ENCODE measurements at places on chromosomes 1 and 21.

DNA sequence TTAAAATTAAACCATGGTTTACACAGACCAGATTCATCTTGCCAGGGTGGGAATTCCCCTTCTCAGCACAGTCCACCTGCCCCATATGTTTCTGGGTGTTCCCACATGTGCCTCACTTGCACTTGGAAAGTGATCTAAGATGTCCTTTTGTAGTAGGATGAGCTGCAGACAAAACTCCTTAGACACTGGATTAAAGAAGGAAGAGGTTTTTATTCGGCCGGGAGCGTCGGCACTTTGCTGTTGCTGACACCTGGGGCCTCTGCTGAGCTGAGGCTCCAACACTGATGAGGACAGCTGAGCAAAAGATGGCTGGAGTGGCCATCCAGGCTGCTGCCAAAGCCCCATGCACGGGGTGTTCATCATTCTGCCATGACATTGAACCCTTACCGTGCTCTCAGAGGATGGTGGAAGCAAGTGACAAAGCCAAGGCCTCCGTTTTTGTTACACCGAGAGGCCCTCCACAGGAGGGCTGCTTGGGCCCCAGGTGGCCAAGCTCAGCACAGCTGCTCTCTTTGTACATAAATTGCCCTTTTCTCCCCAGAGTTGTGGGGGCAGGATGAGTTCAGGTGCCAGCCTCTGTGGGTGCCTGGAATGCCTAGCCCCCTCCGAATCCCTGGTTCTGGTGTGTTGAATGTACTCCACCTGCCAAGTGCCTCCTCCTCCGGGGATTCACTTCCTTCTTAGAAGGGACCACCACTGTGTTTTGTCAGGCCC is 7.3 kb upstream of the ACOT11 start:
- no peak for DNase-seq

DNA sequence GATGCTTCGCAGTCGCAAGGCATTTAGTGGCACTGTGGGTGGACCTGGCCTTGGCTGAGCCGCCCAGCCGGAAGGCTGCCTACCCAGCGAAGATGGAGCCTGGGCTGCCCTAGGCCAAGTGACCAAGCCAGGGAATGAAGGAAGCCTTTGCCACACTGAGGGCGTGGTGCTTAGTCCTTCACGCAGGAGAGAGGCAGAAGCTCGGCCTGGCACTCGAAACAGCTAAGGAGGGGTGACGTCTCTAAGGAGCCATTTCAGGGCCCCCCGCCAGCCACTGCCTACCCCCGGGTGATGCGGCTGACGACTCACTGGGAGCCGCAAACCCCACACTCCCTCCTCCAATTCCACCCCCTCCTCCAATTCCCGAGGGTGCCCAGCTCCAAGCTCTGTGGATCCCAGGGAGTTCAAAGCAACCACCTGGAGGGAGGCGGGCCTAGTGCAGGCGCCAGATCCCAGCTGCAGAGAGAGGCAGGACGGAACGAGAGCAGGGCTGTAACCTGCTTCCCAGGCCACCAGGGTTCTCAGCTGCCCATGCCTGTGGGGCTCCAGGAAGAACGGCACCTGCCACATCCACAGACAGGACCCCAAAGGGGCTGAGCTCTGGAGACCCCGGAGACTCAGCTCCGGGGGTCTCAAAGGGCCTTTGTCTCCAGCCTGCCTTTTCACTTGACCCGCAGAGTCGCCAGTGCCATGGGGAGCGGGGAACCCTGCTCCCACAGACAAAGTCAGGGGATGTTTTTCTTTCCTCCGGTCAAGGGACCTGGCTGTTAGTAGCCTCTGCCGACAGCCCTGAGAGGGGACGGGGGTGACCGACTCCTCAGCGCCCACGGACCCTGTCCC is 75.8 kb downstream of the ARHGEF16 start:
- DNase-seq = no peak

GRCh38 chr1:115927971-115928370 is 48.3 kb upstream of the SLC22A15 start:
- DNase-seq = no peak

- DNase-seq = no peak
These were observed 7.1 kb downstream of the NRDC start for GRCh38 chr1:51871351-51871975.

- DNase-seq = no peak
These were observed 93.9 kb downstream of the CDC7 start for GRCh38 chr1:91594383-91595055.

GRCh38 chr1:37922767-37923550 is 23.9 kb downstream of the INPP5B start:
- no peak for DNase-seq

DNA sequence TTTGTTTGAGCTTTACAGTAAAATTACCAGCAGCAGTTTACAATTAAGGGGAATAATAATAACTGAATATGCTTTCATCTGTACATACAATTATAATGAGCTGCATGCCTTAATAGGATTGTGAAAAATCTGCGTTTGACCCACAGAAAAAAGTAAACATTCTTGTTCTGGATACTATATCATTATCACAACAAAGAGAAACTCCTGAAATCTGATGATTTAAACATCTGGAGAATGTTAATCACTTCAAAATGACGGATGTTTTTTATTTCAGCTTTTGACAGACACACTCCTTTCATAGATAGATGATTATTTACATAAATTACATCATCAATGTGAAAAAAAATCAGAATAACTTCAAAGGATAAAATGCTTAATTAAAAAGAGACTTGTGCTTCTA is 58.5 kb downstream of the TYW3 start:
- no peak for DNase-seq

DNA sequence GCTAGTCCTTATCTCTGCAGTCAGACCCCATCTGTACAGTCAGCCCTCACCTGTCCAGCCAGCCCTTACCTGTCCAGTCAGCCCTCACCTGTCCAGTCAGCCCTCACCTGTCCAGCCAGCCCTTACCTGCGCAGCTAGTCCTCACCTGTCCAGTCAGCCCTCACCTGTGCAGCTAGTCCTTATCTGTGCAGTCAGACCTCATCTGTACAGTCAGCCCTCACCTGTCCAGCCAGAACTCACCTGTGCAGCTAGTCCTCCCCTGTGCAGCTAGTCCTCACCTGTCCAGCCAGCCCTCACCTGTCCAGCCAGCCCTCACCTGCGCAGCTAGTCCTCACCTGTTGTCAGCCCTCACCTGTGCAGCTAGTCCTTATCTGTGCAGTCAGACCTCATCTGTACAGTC is 506.8 kb downstream of the NPHP4 start:
- DNase-seq = no peak

DNA sequence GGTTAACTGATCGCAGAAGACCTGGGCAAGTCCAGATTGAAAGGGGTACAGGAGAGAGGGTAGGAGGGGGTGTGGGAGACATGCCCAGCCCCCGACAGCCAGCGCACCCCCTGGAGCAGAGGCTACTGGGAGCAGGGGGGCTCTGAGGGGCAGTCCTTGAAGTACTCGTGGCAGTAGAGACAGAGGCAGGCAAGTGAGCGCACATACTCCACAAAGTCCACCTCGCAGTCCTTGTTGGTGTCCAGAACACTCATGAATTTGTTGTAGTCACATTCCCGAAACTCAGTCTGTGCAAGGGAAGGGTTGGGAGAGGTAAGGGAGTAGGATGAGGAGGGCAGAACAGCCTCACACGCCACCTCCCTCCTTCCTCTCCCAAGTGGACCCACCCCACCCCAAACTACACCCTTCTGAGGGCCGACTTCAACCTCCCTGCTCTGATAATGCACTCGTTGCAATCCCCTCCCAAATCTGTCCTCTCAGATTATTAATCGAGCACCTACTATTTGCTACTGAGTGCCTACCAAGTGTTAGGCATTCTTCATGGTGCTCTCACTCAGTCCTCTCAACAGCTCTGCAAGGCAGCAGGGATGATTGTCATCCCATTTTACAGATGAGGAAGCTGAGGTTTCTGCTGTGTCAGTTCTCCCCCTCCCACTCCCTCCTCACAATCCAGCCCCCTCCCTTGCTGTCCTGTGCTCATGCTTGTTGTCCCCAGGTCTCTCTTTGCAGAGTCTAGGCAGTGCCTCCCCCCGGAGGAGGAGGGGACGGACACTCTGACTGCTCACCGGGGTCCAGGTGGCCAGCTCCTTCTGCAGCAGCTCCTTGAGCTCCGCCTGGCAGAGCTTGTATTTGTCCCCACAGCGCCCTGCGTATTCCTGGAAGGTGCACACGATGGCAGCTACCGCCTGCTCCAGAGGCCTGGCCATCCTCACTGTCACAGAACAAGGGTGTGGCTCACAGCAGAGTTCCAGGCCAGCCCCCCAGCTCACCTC is 1.2 kb downstream of the S100A3 start:
- no peak for DNase-seq

DNA sequence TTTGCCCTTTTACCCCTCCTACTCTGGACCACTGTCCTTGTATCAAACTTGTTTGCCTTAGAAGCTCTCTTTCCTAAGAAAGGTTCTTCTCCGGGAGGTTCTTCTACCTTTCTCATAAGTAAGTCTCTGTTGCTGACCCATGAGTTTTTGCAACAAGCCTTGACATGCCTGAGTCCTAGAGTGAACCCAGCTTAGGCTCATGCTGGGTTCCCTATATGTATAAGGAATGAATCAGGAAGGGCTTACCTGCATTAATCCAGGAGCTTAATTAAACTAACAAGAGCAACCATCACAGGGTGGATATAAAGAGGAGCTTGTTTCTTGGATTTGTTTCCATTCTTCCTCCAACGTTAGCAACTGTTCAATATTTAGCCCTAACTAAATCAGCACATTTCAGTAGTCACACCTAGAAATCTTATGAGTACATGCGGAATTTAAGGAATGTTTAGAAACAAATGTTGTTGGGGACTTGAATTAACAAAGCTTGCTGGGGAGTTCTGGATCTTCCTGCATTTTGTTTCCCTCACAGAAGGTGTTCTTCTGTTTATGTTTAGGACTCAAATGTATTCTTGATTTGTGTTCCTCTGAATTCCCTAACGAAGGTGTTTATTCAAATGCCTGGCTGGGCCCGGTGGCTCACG is 64.3 kb upstream of the RAB3GAP2 start:
- no peak for DNase-seq

- DNase-seq = no peak
These were observed 453 bp downstream of the PABPC4 start for GRCh38 chr1:39576016-39576657.

GRCh38 chr21:20108976-20109540 is 889.2 kb upstream of the NCAM2 start:
- no peak for DNase-seq

GRCh38 chr1:14993414-14993813 is 160.1 kb upstream of the TMEM51 start:
- DNase-seq = no peak

- no peak for DNase-seq
These were observed 229.7 kb upstream of the TMEM51 start for GRCh38 chr1:14923727-14924452.

- no peak for DNase-seq
These were observed 9.1 kb downstream of the OLIG1 start for GRCh38 chr21:33078907-33079582.

GRCh38 chr1:22976461-22977243 is 4.0 kb upstream of the LACTBL1 start:
- DNase-seq = peak; percentile 34

GRCh38 chr1:160625321-160625720 is 21.5 kb downstream of the SLAMF1 start:
- DNase-seq = no peak

All from activated CD4-positive, alpha-beta T cell treated with anti-CD3 and anti-CD28 coated beads, Interleukin-2, amount 50 U/mL, for 24 hours (primary cell).